Right hindlimb (tissue), 1 donor: ENCODE measurements at places on chromosomes 13 and 19.
A peak's percentile ranks its signal among the peaks of the same experiment; 100 is the strongest.

GRCh38 chr13:44364345-44365000 is 9.2 kb upstream of the SERP2 start:
- no peak for DNase-seq

DNA sequence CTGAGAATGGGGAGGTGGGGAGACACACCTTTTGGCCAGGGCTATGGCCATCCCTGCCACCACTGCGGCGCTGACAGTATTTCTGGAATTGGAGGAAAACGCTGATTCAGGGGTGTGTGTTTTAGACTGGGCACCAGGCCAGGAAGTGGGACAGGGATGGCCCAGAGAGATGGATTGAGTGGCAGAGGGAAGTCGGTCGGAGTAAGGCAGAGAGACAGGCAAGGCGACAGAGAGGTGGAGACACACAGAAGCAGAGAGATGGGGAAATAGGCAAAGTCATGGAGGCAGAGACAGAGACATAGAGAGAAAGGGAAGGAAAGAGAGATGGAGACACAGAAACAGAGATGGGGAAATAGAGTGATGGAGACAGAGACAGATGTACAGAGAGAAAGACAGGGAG is 4.1 kb upstream of the C19orf81 start:
- no peak for DNase-seq

DNA sequence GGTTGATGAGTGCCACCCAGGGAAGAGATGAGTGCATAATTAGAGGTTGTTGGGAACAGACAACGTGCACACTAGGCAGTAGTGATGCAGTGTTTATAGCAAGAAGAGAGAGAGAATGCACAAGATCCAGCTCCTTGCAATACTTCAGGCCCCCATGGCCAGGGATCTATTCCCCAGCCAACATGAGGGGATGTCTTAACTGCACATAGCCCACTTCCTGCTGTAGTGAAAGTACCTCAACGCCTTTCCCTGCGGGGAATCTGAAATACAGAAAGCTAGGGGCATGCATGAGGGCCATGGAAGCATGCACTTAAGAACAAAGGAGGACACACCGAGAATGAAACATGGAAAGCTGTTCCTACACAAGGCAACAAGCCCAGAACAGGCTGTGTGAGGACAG is 636.7 kb upstream of the GPC6 start:
- DNase-seq: no peak

DNA sequence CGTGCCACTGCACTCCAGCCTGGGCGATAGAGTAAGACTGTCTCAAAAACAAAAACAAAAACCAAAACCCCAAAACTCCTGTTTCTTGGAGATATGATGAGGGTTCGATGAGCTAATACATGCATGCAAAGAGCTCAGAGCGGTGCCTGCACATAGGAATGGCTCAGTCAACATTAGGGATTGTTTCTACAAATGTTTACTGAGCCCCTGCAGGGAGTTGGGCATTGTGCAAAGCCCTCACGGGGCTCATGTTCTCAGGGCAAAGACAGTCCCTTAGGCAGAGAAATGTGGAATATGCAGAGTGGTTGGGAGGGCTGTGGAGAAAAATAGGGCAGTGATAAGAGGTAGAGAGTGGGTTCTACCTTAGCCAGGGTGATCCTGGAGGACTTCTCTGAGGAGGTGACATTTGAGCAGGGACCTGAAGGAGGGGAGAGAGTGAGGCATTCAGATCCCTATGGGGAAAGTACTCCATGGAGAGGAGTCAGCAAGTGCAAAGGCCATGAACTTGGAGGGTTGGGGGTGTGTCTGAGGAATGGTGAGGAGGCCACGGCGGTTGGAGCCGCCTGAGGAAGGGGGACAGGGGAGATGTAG is 1.5 kb upstream of the EHD2 start:
- DNase-seq: no peak

GRCh38 chr13:35712907-35713761 is 236.6 kb upstream of the MAB21L1 start:
- peak; percentile 79 for DNase-seq

- DNase-seq: no peak
Observed at GRCh38 chr13:73327579-73327978, 268.8 kb downstream of the KLF5 start.

- no peak for DNase-seq
Observed at GRCh38 chr19:13117176-13117771, 734 bp upstream of the TRMT1 start.

DNA sequence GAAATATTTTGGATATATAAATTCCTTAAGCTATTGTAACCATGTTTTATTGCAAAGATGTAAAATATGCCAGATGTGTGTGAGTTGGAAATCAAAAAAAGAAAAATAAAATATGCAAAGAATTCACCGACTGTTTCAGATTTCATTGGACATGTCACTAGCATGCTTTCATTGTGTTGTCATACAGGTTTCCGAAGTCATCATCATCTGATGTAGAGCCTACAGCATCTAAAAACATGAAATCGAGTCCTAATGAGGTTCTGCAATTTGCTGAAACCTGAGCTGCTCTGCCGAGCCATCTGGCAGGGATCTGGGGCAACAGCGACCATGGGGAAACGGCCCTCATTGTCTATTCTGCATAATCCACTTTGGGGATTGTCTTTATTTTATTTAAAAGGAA is 196.1 kb upstream of the MAB21L1 start:
- DNase-seq: no peak

DNA sequence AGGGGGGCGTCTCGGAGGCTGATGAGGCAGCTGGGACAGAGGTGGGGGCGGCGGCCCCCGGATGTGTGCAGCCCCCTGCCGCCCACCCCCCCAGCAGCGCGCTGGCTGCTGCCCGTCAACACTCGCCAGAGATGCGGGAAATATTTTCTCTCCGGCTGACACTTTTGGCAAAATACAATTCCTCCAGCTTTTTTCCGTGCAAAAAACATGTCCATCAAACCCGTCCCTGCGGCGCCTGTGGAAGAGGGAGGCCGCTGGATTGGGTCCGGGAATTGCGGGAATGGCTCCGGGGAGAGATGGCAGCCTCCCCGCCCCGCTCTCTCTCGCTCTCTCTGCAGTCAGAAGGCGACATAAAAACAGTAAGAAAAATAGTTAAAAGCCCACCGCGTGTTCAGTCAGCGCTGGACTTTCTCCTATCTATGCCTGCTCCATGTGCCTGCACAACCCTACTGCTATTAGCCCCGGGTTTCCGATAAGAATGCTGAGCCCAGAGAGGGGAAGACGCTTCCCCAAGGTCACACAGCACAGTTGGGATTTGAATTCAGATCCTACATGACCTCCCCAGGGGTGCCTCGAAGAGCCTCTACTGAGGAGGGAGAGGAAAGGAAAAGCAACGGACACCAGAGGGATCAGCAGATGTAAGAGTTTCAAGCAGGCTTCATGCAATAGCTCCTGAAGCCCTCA is 23.2 kb downstream of the ZNRF4 start:
- DNase-seq: no peak

- no peak for DNase-seq
Observed at GRCh38 chr13:29260684-29261083, 334.8 kb downstream of the SLC7A1 start.

- DNase-seq: peak; percentile 40
Observed at GRCh38 chr13:20174656-20175405, 14.0 kb upstream of the GJA3 start.

GRCh38 chr19:11423164-11423790 is 4.2 kb upstream of the RGL3 start:
- no peak for DNase-seq

DNA sequence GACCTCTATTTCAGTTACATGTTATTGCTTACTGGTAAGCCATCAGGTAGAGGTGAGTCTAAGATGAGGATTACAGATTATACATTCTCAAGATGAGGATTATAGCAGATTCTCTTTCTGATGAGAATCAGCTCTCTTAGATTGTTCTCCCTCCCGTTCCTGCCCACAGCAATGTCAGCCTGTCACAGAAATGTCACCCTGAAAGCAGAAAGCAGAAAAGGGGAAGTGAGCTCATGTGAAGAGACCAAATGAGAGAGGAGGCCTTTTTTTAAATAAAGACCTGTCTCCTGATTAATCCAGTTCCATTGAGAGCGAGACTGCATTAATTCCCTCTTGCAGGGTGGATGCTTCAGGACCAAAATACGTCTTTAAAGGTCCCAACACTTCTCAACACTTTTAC is 445.6 kb downstream of the KCTD12 start:
- no peak for DNase-seq

DNA sequence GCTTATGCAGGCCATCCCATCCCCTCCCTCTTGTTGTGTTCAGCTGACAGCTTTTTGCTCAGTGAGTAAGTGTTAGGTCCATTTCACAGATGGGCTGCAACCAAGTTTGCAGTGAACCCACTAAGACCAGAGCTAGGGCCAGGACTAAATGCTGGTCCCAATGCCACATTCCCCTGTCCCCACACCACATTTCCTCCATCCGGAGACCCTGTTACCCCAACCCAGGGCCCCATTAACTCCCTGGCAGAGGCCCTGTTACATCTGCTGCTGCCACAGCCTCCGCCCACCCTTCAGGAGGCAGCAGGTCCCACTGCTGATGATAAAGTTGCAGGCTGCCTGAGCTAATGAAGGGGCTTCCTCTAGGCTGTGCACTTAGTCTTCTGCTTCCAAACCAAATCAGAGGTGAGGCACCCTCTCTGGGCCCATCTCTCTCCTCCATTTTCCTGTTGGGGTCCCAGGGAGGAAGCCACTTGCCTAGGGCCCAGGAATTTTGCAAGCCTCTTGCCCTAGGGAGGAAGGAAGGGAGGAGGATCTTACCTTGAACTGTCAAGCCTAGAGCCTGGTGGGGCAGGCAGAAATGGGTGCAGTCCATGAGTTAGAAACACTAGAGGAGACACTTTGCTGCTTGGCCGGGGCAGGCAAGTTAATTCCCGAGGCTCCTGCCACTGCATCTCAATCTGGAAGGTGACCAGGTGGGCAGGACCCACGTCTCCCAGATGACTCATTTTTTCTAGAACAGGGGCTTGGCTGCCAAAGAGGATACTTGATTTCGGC is 3.4 kb upstream of the USF2 start:
- no peak for DNase-seq

- DNase-seq: no peak
Observed at GRCh38 chr13:44136696-44137268, 236.8 kb upstream of the SERP2 start.

GRCh38 chr19:43814663-43815352 is 12.3 kb upstream of the ZNF283 start:
- DNase-seq: no peak
